ENCODE measurements at places on chromosomes 2 and 18. TPM values are rescaled to one million over a fixed set of nuclear protein-coding genes. Genes with fewer than 3 reads are reported as not detected.

DNA sequence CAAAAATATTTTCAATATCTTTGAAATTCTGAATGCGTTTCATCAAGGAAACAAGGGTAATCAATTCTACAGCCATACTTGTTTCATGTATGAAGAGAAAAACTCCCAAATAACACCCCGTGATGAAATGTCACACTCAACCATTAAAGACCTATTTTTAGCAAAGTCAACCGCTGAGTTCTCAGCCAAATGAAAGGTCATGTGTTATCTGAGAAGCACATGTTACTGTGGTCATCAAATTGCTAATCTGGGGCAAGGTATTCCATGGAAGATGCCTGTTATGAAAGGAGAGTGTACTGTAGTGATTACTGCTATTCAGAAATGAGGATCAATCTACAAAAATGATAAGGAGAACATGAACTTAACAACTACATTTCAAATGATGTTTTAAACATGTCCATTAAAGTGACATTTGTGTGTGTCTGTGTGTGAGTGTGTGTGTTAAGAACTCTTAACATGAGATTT, 126.7 kb downstream of the BCL2 start:
- no peak for DNase-seq

DNA sequence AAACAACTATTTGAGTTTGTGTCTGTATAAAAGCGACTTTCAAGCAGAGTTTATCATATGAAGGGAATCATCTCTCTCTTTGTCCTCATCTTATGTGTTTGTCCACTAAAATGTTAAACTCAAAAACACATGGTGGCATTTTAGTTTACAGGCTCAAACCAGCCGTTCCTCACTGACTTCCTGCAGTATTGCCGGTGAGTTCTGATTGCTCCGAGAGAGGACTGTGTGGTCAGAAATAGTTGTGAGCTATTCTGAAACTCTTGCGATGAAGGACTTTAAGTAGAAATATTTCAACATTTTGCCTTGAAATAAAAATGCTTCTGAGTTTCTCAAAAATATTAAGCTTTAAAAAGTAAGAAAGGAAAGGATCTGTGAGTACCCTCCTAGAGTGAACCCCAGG, 163.2 kb upstream of the CAVIN2 start:
- no peak for DNase-seq

DNA sequence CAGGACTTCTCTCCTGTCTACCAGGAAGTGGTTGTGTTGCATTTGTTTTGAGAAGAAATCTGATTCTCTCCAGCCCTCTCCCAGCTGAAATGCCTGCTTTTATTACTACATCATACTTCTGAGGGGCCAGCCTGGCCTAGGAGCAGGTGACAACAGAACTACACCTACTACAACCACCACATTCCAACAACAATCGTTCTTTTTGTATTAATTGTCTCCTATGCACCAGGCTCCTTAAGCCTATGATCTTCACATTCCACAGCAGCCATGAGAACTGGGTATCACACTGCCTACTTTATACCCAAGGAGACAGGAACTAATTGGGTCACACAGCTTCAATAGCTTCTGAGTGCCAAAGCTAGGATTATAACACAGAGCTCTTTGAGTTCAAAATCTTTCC, 167.7 kb downstream of the TDRD15 start:
- no peak for DNase-seq

GRCh38 chr2:88813612-88814011, 122.1 kb downstream of the RPIA start:
- no peak for DNase-seq

Gene TMEM37
- 1.5 TPM for total RNA-seq

All from cardiac septum (tissue), 1 donor.